Progenitor cell of endocrine pancreas (in vitro differentiated cells): ENCODE measurements at places on chromosomes 16 and 17. TPM values are rescaled to one million over a fixed set of nuclear protein-coding genes. Genes with fewer than 3 reads are reported as not detected.

The TAC4 gene
- not detected in 2 replicates for total RNA-seq

The KRTAP29-1 gene
- not detected in 2 replicates for total RNA-seq

GRCh38 chr16:7849841-7850240 lies 517.2 kb downstream of the RBFOX1 start:
- no peak for DNase-seq

GRCh38 chr17:6800422-6801027 lies 24.5 kb downstream of the FBXO39 start:
- DNase-seq: no peak
